ENCODE measurements at places on chromosomes 12 and 14. TPM values are rescaled to one million over a fixed set of nuclear protein-coding genes. Genes with fewer than 3 reads are reported as not detected.

APOF gene
- not detected for total RNA-seq

TEX22 gene
- total RNA-seq = 0.20 TPM

EPYC gene
- not detected for total RNA-seq

CLSTN3 gene
- 6.6 TPM for total RNA-seq

ITGB7 gene
- 1.1 TPM for total RNA-seq

BATF gene
- not detected for total RNA-seq

KRT73 gene
- not detected for total RNA-seq

SLC8A3 gene
- total RNA-seq = under 0.01 TPM

PLEKHG7 gene
- total RNA-seq = not detected

CYP27B1 gene
- total RNA-seq = 0.39 TPM

KRT80 gene
- total RNA-seq = under 0.01 TPM

RPL10L gene
- total RNA-seq = not detected

RTL1 gene
- not detected for total RNA-seq

All from subcutaneous preadipocyte (primary cell).